ENCODE measurements at places on chromosomes 6 and 20.
A peak's percentile ranks its signal among the peaks of the same experiment; 100 is the strongest.

- peak; percentile 75 for DNase-seq
Measured at GRCh38 chr6:15770347-15771143, 107.7 kb upstream of the DTNBP1 start.

- no peak for DNase-seq
Measured at GRCh38 chr20:34023937-34024722, 30.4 kb downstream of the RALY start.

- DNase-seq: no peak
Measured at GRCh38 chr20:49636447-49636846, 68.5 kb upstream of the PTGIS start.

DNA sequence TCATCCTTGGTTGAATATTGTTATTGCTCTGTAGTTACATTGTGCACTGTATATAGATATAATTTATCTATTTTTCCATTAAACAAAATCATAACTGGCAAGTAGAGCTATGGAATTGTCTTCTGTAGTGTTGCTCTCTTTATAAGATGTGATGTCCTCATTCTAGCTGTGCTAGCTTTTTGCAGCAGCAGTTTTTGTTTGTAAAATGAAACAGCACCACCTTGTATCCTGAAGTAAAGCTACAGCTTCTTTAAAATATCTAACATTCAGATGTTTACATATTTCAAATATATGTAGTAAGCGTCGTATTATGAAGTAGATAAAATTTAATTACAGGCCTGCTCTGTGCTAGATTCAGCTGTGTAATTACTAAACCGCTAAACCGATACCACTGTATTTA, 328.8 kb upstream of the MANEA start:
- DNase-seq: no peak

DNA sequence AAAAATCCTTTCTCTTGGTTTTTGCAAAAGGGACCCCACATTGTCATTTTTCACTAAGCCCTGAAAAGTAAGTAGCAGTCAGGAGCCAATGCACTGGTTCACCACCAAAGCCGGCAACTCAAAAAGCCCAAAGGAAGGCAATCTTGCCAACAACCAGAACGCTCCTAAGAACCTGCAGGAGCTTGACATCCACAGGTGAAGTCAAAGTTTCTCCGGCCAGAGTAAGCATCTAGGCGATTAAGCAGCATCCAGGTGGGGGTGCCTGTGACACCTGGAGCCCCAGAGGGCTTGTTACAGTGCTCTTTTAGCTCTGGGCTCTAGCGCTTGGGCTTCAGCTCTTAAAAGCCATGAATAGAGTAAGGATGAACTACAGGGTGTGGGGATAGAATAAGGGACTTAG, 36.1 kb downstream of the SLC35D3 start:
- DNase-seq: no peak

GRCh38 chr6:57313711-57314471, 3.5 kb upstream of the PRIM2 start:
- no peak for DNase-seq

GRCh38 chr6:129863664-129864063, 2.5 kb upstream of the TMEM244 start:
- DNase-seq: no peak

GRCh38 chr6:102215425-102215824, 821.9 kb downstream of the GRIK2 start:
- no peak for DNase-seq

GRCh38 chr6:143241111-143241510, 180.4 kb downstream of the AIG1 start:
- no peak for DNase-seq

DNA sequence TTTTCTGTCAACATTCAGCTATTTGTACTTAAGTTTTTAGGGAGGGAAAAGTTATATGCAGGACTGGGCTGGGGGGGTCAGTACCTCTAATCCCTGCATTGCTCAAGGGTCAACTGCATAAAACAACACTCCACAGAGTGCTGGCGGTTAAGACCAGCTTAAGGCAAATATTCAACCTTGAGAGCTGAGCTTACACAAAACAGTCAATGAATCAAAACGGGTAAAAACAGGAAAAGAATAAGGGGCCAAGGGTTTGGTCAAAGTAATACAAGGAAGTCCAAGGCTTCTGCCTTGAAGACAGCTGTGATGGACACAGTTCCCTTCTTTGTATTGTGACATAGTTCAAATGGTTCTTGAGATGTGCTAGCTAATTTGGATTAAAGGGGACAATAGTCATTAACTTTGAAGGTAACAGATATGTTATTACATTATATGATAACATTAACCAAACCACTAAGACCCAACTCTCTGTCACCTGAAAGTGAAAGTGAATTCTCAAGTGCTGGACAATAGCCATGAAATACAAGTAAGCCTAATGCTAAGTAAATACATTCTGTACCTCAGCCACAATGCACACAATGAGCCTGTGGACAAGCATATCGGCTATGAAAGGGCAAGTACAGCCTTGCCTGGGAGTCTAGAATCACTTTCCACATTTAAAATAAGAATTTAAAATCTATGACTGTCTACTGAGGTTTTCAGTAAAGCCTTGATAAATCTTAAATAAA, 106.8 kb downstream of the PDE10A start:
- DNase-seq: no peak

DNA sequence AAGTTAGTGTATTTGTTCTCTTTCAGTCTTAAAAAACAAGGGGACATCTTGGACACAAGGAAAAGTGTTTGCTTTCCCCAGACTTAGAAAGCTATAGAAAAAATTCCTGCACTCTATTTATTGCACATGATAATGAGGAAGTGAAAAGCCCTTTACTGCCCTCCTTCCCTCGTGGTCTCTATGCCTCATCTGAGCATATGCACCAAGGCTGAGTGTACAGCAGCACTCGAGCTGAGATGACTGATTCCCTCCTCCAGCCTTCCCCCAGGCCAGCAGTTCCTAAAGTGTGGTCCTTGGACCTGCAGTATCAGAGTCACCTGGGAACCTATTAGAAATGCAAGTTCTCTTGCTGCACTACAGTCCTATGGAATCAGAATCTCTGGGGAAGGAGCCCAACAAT, 14.3 kb upstream of the LAMP5 start:
- DNase-seq: no peak

GRCh38 chr6:12343440-12344162, 53.4 kb downstream of the EDN1 start:
- DNase-seq: no peak

- DNase-seq: peak; percentile 11
Measured at GRCh38 chr6:69487688-69488087, 309.1 kb downstream of the LMBRD1 start.

- DNase-seq: no peak
Measured at GRCh38 chr20:23133560-23133998, 47.5 kb upstream of the CD93 start.

- no peak for DNase-seq
Measured at GRCh38 chr6:156164701-156165452, 612.3 kb upstream of the ARID1B start.

GRCh38 chr6:78511009-78511408, 356.3 kb upstream of the IRAK1BP1 start:
- no peak for DNase-seq

GRCh38 chr6:98636941-98637340, 197.4 kb upstream of the POU3F2 start:
- DNase-seq: no peak

DNA sequence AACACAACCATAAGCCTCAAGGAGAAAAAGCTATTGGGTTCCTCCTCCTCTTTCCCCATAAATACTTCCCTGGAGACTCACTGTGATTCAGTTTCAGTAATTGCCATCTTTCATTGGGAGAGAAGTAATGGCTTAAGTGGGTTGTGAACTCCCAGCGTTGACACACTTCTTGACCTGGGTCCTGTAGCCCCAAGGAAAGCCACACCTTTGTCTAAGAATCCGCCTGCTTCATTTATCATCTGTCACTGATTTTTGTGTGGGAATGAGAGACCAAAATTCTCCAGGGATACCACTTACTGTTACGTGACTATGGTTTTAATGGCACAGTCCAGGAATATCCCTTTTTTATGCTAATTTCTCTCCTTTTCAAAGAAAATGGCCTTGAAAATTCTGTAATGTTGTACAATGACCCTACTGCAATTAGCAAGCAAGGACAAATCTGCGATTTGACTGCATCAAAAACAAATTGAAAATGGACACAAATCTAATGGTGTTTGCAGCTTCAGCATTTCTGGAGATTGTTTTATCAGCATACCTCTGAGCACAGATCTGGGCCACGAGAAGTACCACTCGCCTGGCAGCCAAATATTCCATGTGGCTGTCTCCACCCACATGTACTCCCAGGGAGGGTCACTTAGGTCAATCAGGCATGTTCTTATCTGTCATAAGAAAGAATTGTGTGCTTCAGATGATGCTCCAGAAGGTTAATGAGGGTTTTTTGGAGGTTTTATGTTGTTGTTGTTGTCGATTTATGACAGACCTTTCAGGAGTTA, 29.8 kb downstream of the DCBLD1 start:
- no peak for DNase-seq

- DNase-seq: no peak
Measured at GRCh38 chr6:93731306-93731705, 311.9 kb upstream of the EPHA7 start.

- DNase-seq: no peak
Measured at GRCh38 chr20:57537822-57538221, 12.9 kb upstream of the CTCFL start.

DNA sequence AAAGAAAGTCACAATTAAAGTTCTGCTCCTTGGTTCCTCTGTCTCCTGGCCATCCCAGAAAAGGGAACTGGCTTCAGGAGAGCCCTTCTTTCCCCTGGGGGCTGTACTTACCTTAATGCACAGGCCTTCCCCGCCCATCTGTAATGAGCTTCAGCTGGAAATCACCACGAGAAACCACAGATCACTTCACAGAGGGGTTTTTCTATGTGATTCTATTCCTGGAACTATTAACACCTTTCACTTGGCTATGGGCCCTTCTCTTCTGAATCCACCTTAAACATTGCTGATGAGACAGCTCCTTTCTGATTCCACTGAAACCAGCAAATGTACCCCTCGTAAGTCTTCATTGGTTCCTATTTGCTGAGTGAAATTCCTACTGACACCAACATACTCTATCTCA, 80.7 kb downstream of the FOXF2 start:
- DNase-seq: no peak

DNA sequence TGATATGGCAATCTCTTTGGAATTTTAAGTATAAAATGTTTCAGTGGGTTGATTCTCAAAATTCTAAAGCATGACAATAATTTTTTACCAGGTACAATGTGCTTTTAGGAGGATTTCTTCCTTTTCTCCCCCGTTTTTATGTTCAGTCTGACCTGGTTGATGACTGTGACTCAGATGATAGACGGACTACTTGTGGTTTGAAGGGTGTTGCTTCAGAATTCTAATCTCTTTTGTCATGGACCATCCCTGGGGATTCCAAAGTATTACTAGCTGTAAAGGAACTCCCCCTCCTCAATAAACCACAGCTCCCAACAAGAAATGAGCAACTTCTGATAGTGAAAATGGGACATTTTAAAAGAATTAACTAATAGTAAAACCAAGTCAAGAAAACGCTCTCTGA, 34.9 kb upstream of the TNFAIP3 start:
- no peak for DNase-seq
